ENCODE measurements at places on chromosomes 4 and X. TPM values are rescaled to one million over a fixed set of nuclear protein-coding genes. Genes with fewer than 3 reads are reported as not detected.

Gene ZNF674
- total RNA-seq = 13.9 TPM

Gene VCX
- total RNA-seq = not detected

Gene TCEAL2
- 18.7 TPM for total RNA-seq

Gene ERCC6L
- total RNA-seq = 0.62 TPM

Gene SPATA4
- 1.1 TPM for total RNA-seq

Gene PAGE1
- total RNA-seq = not detected

Gene PAK3
- 119 TPM for total RNA-seq

Gene XK
- 3.3 TPM for total RNA-seq

Gene LRCH2
- total RNA-seq = 58.2 TPM

Gene PSAPL1
- total RNA-seq = not detected

Gene TSC22D3
- 39.6 TPM for total RNA-seq

Gene EPHA5
- total RNA-seq = 198 TPM

Gene CENPVL3
- total RNA-seq = 0.47 TPM

Gene MAGED4
- total RNA-seq = 46.2 TPM

Gene SUPT20HL1
- total RNA-seq = not detected

Gene F8A2
- total RNA-seq = not detected

Gene TDO2
- total RNA-seq = 0.78 TPM

Data from occipital lobe (tissue), 3 donors.